Forelimb muscle (tissue), 1 donor: ENCODE measurements at places on chromosomes 7 and 10.

- no peak for DNase-seq
Measured at GRCh38 chr10:77104459-77104980, 533.1 kb downstream of the KCNMA1 start.

- no peak for DNase-seq
Measured at GRCh38 chr7:44757311-44757710, 8.7 kb downstream of the ZMIZ2 start.

GRCh38 chr10:112491144-112491543 is 44.1 kb downstream of the VTI1A start:
- DNase-seq, result no peak

DNA sequence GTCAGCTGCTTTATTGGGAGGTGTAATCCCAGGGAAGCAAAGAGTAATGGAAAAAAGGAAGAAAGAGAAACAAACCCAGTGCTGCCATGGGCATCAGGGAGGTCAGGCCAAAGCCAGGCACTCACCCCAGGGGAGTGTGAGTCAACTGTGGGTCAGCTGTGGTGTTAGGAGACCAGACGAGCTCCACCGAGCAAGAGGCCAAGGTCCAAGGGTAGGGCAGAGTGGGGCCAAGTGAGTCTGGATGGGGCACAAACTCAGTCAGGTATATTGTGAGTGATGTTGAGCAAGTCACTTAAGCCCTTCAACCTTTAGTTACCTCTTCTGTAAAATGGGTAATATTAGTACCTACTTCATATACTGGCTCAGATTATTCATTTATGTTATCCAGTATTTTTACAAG is 30.4 kb upstream of the CDK13 start:
- DNase-seq, result no peak

- DNase-seq, result no peak
Measured at GRCh38 chr7:64638822-64639221, 27.1 kb upstream of the ZNF107 start.

GRCh38 chr10:80462981-80463741 is 9.1 kb downstream of the TSPAN14 start:
- no peak for DNase-seq

DNA sequence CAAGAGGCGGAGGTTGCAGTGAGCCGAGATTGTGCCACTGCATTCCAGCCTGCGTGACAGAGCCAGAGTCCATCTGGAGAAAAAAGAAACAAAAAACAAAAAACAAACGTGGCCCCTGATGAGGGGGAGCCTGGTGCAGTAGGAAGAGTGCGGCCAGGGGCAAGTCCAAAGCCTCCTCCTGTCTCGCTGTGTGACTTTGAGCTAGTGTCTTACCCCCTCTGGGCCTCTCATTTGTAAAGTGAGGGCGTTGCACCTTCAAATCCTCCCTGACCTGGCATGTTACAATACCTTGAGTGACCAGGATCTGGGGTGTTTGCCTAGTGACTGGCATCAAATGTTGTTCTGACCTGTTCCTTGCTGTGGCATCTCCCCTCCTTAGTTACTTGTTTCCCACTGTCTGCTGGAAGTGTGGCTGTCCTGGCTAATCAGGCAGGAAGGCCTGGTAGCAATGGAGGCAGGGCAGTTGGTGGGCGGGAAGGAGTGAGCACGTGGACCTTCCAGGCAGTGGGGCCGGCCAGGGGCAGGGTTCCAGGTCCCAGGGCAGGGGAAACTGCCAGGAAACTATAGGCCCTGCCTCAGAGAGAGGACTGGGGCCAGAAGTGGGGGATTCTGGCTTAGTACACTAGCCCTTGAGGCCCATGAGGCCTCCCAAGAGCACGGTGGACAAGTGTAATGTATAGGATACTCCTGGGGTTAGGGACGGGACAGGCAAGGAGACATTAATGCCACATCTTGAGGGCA is 24.5 kb upstream of the GOLGA7B start:
- no peak for DNase-seq

DNA sequence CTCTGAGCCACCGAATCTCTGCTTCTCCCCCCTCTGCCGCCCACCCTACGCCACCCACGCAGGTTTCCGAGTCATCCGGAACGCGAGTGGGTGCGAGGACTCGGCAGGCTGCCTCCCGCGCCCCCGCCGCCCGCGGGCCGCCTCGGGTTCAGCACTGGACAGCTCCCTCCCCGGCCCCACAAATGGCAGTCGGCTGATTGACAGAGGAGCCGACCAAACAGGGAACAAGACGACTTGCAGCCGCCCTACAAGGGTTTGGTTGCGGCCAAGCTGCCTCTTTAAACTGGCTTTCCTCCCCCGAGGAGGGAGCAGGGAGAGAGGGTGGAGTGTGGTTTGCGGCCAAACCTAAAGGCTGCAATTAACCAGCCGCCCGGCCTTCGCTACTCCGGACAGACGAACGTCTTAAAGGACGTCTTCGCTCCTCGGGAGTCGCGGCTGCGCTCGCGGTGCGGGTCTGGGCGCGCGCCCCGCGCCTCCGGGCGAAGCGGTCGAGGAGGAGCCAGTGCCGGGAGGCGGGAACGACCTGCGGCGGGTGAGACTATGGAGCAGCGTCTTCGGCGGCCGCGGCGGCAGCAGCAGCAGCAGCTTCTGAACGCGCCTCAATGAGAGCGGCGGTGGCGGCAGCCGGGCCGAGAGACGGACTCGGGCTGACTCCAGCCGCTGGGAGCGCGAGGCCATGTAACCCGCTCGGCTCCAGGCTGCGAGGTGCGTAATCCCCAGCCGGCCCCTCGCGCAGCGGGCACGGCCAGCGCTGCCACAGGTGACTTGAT is at the start of gene GPR158:
Gene GPR158 (plus strand): TSS at position 541 of the 770 bp plus-strand sequence. CDS start 420 bp downstream, outside the sequence.
- peak; percentile 83 for DNase-seq

DNA sequence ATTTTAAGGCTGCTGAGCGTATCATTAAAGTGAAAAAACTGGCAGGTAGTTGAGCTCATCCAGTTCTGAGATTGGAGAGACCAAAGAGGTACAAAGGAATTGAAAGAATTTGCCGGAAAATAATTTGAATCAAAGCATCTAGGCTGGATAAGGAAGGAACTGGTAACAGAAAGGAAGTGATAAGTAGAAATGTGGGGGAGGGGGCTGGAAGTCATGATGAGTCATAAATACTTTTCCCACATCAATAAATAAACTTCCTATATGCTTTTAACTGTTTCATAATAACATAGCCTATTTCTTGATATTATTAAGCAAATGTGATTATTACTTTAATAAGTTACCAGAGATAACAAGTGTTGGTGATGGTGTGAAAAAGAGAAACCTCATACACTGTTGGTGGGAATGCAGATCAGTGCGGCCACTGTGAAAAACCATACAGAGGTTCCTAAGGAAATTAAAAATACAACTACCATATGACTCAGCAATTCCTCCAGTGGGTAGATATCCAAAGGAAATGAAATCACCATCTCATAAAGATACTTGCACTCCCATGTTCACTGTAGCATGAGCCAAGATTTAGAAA is 27.0 kb downstream of the ZNF438 start:
- DNase-seq, result no peak

GRCh38 chr10:12531305-12532220 is 182.2 kb downstream of the CAMK1D start:
- DNase-seq, result no peak

DNA sequence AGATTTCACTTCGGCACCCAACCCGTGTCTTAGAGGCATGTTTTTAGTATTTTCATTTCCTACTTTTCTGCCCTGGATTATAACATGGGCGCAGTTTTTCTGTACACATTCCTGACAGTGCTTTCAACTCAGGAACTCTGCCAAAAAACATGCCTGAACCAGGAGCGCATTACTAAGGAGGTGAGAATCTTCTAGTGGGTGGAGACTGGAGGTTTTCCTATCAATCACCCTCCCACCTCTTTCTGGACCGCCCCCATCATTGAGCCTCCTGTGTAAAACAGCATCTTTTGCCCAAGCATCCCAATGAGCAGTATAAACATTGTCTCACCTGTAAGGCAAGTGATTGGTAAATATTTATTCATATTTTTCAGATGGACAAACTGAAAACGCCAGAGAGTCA is 53.2 kb downstream of the STK17A start:
- no peak for DNase-seq

DNA sequence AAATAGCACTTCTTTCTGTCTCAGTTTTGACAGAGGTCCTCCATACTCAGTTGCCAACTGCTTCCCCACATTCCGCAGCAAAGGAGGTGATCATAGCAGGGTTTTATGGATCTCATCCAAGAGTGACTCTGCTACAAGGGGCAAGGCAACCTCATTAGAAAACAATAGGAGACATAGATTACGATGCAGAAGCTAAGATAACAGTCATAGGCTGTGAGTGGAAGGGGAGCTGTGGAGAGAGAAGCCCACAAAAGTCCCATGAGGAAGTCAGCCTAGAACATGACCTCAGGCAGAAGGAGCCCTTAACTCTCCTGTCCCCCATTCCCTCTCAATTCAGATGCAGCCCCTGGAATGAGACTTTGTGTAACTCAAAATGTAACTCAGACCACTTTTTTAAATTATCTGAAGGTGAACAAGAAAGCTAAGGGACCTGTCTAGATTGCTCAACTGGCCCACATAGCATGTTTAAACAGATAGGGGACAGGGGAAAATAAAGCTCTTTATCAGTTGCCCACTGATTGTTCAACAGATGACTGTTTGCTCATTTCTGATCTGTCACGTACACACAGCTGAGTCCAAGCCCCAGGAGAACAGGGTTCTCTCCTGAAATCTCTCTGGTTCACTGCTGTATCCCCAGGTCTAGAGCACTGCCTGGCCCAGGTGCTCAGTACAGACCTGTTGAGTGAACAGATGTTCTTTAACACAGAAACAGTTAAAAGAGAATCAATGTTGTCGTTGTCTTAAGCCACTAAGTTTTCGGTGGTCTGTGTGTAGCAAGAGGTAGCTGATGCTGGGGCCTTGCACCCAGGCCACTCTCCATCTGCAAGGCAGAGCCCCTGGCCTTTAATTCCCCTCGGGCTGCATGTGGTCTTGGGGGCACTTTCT is 1.5 kb upstream of the NCOA4 start:
- no peak for DNase-seq

DNA sequence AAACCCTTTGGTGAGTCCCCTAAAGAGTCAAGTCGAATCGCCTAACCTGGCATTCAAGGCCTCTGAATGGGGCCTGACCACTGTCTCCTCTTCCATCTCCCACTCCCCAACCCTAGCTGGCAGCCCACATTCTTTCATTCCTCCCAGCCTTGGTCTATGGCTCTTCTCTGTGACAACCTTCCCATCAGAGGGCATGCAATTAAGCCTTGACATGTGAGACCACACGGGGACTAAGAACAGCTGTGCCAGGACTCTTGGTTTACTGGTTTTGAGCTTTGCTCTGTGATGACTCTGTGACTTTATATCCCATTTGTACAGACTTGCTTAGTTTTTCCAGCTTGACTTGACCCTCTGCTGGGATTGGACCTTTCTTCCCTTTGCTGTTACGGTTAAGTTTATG is 116.6 kb downstream of the BUB3 start:
- DNase-seq, result no peak

DNA sequence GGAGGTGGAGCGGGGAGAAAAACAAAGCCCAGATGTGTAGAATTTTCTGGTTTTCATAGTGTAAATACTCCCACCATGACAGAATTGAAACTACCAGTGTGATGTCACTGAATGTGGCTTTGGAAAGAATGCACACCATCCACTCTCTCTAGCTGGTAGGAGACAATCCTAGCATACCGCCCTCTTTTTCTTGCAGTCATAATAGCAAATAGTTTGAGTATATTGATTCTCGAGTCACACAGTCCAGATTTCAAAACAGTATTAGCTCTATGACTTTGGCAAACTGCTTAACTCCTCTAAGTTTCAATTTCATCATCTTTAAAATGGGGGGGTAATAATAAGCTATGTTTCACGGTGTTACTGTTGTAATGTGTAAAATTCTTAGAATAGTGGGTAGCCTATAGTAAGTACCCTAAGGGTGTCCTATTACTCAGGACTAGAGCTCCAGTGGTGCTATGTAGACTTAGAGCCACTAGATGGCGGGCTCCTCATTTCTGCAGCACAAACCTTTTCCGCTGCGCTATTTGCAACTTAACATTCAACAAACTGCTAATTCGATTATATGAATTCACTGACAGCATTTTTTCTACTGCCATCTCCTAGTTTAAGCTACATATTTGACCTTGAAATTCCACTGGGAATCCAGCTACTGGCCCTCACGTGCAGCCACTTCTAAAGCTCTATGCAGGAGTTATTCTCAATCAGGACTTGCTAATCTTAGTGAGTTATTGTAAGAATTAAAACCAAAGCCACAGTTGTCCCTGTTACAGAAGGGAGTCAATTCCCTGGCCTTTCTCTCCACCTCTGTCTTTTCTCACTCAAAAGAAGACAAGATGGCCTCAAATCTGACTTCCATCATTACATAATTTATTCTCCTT is 18.7 kb downstream of the TAS2R40 start:
- DNase-seq, result peak; percentile 62

GRCh38 chr10:80266513-80266863 is 23.0 kb downstream of the MAT1A start:
- no peak for DNase-seq

DNA sequence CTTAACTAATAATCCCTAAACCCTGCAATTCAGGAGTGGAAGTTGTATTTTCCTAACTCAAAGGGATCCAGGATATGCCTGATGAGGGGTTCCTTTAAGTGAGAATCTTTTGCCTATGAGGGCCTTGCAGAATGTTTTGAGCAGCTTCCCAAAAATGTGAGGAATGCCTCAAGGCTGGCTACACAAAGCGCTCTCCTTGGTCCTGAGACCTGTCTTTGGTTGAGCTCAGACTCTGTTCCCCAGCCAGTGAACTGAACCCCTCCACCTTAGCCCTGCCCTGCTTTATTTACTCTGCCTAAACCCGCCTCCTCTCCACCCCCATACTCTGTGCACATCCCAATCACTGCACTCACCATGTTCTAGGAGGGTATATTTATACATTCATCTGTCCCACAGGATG is 108.6 kb downstream of the NRCAM start:
- no peak for DNase-seq

DNA sequence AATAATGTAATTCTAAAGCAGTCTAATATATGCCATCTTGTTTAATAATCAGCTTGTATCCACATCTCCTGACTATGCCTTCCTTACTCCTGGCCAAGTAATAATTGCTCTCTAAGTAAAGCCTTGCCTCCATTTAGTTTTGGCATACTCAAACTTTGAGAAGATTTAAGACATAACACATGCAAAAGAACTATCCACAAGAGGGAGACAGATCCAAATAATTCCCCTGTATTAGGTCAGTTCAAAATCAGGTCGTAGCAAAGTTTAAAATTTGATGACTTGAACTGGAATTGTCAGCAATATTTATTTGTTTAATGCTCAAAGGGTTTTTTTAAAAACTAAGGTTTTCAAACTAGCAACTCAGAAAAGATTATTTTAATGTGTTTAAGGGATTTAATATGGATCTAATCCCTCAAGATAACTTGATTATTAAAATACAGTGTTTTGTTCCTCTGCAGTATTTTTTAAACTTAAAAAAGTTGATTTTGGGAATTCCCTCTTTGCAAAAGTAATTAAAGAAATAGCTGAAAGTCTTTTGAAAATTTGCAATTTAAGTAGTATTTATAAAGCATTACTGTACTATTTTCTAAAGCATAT is 95.3 kb downstream of the HDAC9 start:
- DNase-seq, result peak; percentile 39
